Stimulated activated CD8-positive, alpha-beta memory T cell treated with anti-CD3 and anti-CD28 coated beads, Interleukin-15, amount 100 ng/mL, for 4 hours (primary cell): ENCODE measurements at places on chromosomes 3 and 15.

DNA sequence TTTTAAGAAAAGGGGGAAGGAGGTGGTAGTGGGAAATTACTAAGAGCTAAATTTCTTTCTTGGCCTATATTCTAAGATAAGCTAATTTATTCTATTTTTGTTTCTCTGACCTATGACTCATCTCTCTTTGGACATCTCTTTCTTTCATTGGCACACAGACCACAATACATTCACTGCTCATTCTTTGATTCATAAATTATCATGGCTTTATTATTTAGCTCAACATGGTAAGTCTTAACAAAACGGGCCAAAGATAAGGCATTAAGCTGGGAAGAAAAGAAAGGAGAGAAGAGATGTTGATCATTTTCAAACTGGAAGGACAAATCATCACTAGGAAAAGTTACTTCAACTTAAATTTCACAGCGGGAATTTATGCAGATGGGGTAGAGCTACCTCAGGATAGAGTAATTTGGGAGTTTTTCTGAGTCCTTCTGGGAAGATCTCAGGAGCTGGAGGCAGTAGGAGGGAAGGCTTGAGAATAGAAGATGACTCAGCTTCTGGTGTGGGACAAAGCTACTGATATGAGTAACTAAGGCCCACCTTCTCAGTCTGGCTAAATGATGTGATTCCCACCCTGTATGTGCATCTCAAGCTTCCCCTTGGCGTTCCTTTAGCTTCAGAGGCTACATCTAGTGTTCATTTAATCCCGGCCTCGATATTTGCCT, 7.5 kb upstream of the ALCAM start:
- DNase-seq = no peak

DNA sequence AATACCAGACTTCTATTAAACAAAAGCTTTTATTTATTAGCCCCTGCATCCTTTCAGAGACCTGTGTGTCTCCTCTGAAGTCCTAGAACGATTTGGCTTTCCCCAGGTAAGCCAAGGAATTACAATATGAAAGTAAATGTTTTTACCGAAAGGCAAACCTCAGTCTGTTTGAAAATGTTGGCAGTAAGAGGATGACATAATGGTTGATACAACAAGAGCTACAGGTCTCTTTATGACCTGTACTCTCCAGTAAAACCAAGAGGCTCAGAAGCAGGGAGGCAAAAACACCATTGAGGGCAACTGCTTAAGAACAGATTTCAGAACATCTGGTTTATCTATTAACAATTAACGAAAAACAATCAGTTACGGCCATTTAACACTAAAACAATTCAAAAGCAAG, 107.8 kb downstream of the ADAM10 start:
- no peak for DNase-seq

DNA sequence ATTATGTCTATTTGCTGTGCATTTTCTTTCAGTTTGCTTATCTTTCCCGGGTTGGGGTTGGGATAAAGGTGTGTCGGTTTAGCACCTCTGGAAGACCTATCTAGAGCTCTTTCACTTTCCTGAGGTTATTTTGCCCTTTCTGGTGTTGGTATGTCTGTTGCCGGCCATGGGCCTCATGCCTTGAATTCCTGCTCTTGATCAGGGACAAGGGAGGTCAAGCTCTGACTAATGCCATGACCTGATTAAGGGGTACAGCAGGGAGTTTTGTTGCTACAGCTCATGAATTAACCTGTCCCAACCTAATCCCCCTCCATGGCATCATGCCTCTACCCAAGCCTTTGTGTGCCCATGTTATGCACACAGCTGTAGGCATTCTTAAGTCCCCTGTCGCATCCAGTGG, 70.5 kb upstream of the GOLGA6B start:
- no peak for DNase-seq

DNA sequence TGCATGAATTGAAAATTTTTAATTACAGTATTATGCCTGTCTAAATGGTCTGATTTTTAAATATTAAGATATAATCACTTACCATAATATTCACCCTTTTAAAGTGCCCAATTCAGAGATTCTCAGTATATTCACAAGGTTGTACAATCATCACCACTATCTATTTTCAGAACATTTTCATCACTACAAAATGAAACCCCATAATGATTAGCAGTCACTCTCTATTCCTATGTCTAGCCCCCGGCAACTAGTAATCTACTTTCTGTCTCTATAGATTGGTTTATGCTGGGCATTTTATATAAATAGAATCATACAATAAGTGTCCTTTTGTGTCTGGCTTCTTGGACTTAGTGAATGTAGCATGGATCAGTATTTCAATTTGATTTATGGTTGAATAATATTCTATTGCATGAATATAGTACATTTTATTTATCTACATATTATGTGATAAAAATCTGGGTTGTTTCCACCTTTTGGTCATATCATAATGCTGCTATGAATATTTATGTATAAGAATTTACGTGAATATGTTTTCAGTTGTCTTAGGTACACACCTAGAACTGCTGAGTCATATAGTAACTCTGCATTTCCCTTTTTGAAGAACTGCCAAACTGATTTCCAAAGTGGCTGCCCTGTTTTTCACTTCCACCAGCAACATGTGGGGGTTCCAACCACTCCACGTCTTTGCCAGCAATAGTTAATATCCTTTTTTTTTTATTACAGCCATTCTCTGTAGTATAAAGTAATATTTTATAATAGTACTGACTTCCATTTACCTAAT, 485.7 kb upstream of the ZNF385D start:
- DNase-seq = no peak

GRCh38 chr3:132242790-132243189, 74.4 kb upstream of the ACP3 start:
- DNase-seq = no peak

GRCh38 chr3:3603351-3603750, 195.9 kb upstream of the LRRN1 start:
- no peak for DNase-seq
